Activated naive CD4-positive, alpha-beta T cell (primary cell): ENCODE measurements at places on chromosomes 6 and 20.

GRCh38 chr6:118240878-118241528, 307.1 kb upstream of the PLN start:
- no peak for DNase-seq

- no peak for DNase-seq
Observed at GRCh38 chr6:38024908-38025307, 205.4 kb downstream of the ZFAND3 start.

DNA sequence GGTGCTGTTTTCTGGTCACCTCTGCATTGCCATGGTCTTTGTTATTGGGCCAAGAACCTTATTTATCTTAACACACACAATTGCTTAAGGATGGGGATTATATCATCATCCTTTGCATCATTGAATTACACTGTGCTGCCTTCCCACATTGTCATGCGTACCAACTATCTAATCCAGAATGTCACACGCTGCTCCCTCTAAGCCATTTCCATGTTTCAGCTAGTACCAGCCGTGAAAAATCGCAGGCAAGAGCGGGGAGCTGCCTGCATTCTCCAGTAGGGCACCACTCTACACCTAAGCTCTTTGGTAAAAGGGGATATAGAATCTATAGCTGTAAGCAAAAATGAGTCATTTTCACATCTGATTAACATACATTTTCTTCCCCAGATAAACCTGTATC, 277.0 kb downstream of the PRL start:
- no peak for DNase-seq

DNA sequence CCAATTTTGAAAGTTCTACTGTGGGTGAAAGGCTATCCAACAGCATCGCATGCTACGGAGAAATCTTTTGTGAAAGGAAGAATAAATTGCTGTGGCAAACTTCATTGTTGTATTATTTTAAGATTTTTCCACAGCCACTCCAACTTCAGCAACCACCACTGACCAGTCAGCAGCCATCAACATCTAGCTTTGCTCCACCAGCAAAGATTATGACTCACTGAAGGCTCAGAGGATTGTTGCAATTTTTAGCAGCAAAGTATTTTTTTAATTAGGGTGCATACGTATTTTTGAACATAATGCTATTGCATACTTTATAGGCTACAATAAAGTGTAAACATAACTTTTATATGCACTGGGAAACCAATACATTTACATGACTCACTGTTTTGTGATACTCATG, 493.5 kb downstream of the TFAP2A start:
- DNase-seq, result no peak

GRCh38 chr6:8059129-8059528, 5.1 kb downstream of the BLOC1S5 start:
- no peak for DNase-seq
